ENCODE measurements at places on chromosomes 2 and 18.
A peak's percentile ranks its signal among the peaks of the same experiment; 100 is the strongest.

DNA sequence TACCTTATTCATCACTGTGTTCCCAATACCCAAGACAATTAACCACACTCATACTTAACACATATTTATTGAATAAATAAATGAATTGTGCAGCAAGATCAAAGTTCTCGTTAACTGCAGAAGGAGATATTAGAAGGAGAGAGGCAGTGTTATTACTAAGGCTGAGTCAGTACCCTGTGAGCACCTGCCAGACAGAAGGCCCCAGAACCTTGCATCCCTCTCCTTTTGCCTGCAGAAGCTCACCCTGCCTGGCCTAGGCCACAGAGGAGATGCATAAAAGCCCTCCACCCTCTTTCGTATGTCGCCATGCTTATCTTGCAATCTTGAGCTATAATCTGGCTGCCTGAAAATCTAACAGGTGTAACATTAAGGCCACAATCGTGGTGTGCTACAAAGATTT, 20.5 kb upstream of the RNF149 start:
- DNase-seq = no peak

- DNase-seq = peak; percentile 11
These were observed 1.0 kb upstream of the PEX13 start for GRCh38 chr2:61016392-61017002.

DNA sequence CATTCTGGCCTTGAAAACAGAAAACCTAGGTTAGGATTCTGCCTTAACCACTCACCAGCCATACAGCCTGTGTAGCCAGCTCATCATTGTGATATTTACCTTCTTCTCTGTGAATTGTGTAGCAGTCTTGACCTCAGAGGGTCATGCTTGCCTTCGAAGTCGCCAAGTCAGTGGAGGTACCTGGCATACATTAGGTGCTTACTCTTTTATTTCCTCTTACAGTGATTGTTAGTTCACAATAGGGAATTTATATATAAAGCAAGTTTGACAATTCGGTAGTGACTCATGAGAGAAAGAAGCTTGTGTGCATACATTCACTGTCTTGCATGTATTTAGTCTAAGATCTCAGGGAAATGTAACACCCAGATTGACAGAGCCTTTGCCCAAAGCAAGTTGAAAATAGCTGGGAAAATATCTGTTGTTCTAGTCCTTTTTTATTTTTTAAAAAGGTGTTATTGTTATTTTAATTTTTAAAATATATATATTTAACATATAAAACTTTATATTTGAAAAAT, 290.6 kb downstream of the PTGR3 start:
- DNase-seq = no peak

- DNase-seq = no peak
These were observed 56.7 kb downstream of the LBH start for GRCh38 chr2:30287857-30288513.

- DNase-seq = no peak
These were observed 32.6 kb downstream of the FASTKD2 start for GRCh38 chr2:206798000-206798399.

DNA sequence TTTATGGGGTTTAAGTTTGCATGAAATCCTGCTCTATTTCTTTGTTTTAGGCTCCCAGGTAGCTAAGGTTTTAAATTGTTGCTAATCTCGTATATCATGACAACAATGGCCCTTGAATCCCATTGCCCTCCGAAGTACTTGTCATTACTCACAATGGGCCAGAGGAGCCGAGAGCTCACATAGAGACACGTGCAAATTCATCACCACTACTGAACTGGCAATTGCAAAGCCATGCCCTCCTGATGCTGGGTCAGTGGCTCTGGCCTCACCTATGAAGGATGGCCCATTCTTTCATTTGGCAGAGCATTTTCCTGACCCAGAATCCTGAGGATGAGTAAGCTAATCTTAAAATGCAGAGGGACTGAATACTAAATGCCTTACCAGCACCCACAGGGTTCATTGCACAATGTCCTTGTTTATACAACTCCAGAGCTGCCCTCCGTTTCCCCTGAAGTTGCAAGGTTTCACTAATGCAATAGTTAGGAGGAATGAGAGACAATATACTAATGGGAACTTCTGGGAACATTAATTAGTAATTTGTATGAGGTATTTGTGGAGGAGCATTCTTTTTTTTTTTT, 71.6 kb upstream of the GAREM1 start:
- DNase-seq = no peak

- no peak for DNase-seq
These were observed 316.2 kb downstream of the EPHA4 start for GRCh38 chr2:221255862-221256261.

DNA sequence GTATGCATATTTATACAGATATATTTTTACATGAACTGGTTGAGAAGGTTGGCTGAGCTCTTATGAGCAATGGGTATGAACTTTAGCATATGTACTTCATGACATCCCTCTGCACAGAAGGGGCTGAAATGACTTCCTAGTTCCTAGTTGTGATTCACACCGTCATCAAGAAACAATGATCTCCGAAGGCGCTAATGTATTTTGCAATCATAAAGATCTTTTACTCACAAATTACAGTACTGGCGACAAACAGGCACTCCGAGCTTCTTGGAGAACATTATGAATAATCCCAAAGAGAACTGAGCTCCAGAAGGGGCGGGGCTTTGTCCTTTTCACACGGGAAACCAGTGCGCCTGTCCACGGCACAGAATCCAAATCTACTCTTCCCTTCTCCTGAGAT, 18.1 kb downstream of the BCL2 start:
- DNase-seq = no peak

DNA sequence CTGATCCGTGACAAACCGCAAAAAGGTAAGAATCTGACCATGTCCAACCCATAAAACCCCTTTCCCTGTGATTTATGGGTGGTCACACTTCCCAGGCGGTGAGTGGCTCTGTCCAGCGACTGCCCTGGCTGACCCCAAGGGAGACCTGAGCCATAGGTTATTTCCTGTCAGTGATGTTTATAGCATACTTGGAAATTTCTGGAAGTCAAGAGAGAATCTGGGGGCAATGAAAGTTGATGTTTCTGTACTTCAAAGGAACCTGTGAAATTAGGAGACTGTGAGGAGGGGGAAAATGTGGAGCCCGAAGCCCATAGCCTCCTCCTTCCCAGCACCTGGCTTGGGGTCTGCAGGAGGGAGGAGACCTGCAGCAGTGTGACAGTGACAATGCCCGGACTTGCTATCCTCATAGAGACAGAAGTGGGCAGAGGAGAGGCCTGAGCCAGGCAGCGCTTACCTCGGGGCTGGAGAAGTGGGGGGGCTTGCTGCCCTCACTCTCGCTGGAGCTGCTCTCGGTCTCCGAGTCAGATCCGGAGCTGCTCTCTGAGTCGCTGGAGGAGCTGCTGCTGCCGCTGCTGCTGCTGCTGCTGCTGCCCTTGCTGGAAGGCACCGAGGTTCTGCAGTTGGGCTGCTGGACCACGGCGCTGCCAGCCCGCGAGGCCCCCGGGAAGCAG, 111.3 kb upstream of the REV1 start:
- no peak for DNase-seq

GRCh38 chr18:44673256-44673880, 7.3 kb upstream of the SETBP1 start:
- DNase-seq = no peak

DNA sequence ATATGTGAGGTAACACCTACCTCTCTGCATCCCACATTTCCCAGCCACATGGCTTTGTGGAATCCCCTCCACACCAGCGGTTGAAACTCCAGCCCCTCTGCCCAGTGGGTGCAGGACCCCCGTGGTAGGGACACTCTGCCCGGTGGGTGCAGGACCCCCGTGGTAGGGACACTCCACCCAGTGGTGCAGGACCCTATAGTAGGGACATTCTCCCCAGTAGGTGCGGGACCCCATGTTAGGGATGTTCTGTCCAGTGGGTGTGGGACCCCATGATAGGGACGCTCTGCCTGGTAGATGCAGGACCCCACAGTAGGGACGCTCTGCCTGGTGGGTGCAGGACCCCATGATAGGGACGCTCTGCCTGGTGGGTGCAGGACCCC, 11.5 kb downstream of the COPS9 start:
- DNase-seq = no peak

- no peak for DNase-seq
These were observed 21.2 kb downstream of the FOSL2 start for GRCh38 chr2:28413899-28414295.

DNA sequence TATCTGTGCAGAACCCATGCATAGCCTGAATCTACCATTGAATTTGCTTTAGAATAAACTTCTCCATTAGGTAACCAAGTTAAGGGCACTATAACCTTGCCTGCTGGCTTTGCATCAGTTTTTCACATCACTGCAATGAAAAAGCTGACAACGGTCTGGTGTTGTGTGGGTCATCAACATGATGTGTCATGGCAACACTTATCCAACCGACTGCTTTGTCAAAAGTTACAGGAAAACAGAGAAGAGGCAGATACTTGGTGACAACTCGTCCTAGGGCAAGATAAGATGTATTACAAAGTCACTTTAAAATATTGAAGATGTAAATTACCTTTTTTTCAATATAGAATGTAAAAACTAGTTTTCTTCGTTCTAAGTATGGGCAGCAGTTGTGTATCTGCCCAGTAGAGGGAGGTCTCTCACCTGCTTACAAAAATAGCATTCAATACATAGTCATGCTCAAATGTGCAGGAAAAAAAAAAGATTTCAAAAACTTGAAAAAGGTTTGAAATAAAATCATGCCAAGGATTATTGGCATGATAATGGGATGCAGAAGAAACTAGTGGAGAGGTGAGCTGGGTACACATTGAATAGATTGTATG, 96.3 kb downstream of the EVA1A start:
- DNase-seq = no peak

DNA sequence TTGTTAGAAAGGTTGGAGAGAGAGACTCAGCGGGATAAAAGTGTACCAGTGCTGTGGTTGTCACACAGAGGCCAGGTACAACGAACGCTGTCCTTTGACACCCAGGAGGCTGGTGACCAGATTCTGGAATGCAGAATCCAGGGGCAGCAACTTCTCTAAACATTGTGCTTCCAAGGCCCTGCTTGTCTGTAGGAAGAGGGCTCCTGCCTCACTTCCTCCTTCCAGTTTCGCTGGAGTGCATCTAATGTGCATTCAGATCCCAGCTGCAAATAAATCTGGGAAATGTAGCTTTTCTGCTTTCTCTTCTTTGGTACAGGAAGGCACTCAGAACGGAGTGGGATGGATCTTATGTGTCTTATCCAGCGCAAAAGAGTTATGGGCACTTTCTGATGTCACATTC, 171.8 kb upstream of the ATP5MC3 start:
- no peak for DNase-seq

DNA sequence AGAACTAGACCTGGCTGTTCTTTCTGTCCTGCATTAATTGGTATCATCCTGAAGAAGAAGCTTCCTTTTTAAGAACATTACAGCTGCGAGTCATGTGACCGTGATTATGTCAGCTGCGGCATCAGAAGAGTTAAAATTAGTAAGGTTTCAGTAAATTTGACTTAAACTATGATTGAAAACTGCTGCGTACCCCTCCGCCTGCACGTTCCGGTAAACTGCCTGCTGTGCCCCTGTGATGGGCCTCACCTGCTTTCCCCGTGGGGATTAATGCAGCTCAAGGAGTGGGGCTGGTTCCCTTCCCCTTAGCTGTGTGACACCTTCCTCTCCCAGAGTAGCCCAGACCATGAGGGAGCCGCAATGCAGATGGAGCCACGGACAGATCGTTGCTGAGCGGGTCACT, 36.1 kb upstream of the MYO3B start:
- peak; percentile 32 for DNase-seq

GRCh38 chr18:36673452-36673851, 155.3 kb downstream of the TPGS2 start:
- DNase-seq = no peak

GRCh38 chr2:174748948-174749347, 15.3 kb downstream of the CHRNA1 start:
- no peak for DNase-seq

DNA sequence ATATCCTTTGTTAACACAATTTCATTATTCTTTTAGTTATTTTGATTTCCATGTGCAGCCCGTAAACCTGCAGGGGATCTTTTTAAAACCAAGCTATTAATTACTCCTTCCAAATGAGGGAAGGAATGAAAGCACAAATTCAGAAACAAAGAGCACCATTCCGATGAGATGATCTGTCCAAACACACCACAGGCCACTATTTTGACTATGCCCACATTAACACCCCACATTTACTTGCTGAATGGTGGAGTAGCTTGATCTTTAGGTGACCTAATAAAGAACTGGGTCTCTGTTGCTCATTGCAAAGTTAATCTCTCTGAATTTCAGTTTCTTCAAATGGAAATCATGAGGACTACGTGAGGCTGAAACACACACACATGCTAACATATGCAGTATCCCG, 218.0 kb downstream of the IRS1 start:
- DNase-seq = no peak

Measured in GM12892 (cell line).